D721Med (cell line): ENCODE measurements at places on chromosomes 5 and 9.
A peak's percentile ranks its signal among the peaks of the same experiment; 100 is the strongest.

- no peak for DNase-seq
Measured at GRCh38 chr9:109846776-109847175, 66.8 kb downstream of the PALM2AKAP2 start.

GRCh38 chr5:154316223-154316935 lies 125.8 kb downstream of the GALNT10 start:
- no peak for DNase-seq

DNA sequence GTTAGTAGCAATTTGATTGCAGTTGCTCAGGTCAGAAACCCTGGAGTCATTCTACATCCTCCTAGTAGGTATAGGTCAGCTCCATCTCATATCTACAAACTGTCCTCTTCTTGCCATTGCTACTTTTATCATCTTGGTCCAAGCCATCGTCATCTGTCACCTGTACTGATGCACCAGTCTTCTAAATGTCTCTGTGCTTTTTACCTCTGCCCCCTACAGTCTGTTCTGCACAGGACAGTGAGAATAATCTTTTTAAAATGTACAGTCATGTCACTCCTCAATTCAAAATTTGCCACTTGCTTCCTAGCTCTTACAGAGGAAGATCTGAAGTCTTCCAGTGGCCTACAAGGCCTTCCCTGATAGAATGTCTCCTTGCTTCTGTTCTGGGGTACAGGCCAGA lies 6.8 kb downstream of the NNT start:
- no peak for DNase-seq

- no peak for DNase-seq
Measured at GRCh38 chr5:27290172-27290571, 251.8 kb upstream of the CDH9 start.

DNA sequence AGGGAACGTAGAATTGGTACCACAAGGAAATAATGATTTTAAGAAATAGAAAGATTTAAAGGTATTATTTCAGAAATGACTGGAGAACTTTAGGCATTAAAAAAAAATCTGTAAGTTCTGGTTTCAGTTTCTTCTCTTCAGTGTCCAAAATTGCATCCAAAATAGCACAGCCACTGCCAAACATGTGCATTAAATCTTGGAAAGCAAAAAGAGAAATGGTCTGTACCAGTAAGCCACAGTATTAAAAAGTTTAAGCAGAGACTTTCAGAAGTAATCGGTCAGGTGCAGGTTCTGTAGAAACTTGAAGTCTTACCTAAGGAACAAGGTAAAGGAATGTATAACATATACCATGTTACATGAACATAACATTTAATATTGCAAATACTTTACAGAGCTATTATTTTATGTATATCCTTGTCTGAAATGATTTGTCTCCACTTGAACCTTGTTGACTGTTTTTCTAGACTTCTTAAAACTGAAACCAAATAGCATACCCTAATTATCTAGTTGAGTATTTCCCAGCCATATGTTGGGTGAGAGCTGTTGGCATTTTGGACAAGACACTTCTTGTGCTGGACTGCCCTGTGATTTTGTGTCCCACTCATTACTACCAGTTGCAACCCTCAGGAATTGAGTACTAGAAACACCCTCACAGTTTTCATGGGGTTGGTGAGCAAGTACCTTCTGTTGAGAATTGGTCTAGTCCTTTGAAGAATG lies 32.1 kb downstream of the NIPBL start:
- no peak for DNase-seq

DNA sequence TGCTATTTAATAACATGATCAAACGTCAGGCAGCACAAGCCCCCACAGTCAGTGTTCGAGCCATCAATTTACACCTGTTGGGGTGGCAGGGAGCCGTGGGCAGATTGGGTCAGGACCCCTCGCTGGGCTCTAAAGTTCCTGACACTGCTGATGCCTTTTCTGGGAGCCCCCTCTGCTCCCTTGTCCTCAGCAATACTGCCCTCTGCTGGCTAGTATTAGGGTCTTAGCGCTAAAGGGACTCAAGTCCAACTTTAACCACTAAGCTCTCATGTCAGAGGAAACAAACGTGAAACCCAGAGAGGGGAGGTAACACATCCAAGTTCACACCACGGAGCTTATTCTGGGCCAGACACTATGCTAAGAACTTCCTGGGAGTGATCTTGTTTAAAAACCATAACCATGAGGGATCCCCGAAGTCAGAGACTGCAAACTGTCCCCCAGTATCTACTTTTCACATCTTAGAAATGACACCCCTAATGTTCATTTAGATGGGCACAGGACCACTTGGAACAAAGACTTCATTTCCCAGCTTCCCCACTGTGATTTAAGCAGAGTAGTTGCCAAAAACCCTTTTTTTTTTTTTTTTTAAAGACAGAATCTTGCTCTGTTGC lies 20.4 kb downstream of the ANKS6 start:
- peak; percentile 74 for DNase-seq

- DNase-seq, result no peak
Measured at GRCh38 chr5:134175921-134176510, 734 bp downstream of the SKP1 start.

GRCh38 chr9:131743501-131743900 lies 3.6 kb upstream of the RAPGEF1 start:
- DNase-seq, result no peak

GRCh38 chr9:94913550-94913949 lies 187.1 kb downstream of the AOPEP start:
- no peak for DNase-seq

- DNase-seq, result no peak
Measured at GRCh38 chr5:44002381-44002901, 386.8 kb downstream of the FGF10 start.

- no peak for DNase-seq
Measured at GRCh38 chr5:53183880-53184279, 74.3 kb upstream of the MOCS2 start.

GRCh38 chr5:112338681-112339337 lies 80.3 kb downstream of the EPB41L4A start:
- no peak for DNase-seq

GRCh38 chr5:175752826-175753535 lies 95.1 kb downstream of the HRH2 start:
- DNase-seq, result no peak

GRCh38 chr5:134026521-134027287 lies 21.9 kb upstream of the VDAC1 start:
- DNase-seq, result peak; percentile 76

DNA sequence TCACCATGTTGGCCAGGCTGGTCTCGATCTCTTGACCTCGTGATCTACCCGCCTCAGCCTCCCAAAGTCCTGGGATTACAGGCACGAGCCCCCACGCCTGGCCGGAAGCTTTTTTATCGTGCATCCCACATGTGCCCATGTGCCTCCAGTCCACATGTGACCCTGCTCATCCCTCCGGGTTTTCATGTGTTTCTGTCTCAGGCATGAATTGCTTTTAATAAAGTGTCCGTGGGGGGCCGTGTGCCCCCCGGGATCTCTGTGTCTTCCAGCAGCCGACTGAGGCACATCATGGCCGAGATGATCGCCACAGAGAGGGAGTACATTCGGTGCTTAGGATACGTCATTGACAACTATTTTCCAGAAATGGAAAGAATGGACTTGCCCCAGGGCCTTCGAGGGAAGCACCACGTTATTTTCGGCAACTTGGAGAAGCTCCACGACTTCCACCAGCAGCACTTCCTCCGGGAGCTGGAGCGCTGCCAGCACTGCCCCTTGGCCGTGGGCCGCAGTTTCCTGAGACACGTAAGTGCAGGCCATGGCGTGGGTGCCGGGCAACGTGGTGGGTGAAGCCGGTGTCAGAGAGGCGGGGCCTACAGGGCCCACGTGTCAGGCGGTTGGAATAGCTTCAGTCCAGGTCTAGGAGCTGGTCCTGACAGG lies 22.1 kb upstream of the LRRC14B start:
- no peak for DNase-seq

DNA sequence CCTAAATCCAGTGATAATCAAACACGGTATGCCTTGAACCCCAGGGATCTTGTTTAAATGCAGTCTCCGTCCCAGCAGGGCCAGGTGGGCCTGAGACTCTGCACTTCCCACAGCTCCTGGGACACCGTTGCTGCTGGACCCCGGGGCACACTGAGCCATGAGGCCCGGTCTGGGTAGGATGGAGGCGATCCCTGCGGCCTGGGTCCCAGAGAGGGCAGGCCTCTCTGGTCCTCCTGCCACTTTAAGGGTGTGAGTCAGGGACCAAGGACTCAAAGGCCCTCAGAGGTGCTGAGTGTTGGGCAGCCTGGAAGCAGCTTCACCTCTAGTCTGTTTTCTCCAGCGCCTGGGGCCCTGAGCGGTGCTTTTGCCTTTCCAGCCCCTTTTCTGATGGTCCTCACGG lies 34.1 kb upstream of the SLC9A3 start:
- DNase-seq, result no peak

GRCh38 chr9:20658677-20659473 lies 25.2 kb upstream of the FOCAD start:
- no peak for DNase-seq

GRCh38 chr5:64649512-64649911 lies 40.8 kb upstream of the SHISAL2B start:
- DNase-seq, result no peak

DNA sequence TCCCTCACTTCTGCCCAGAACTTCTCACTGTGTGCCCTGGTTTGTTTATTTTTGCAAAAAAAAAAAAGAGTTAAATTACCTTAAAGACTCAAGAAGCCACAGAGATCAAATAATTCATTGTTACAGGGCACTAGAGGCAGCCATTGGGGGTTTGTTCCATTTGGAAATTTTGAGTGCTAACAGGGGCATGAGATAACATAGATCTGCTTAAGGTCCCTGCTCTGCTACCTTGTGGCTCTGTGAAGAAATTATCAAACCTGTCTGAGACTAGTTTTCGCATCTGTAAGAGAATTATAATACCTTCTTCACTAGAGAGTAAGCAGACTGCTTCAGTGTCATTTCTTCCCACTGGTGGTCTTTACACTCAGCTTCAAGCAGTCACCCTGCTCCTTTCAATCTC lies 394 bp downstream of the TLR4 start:
- DNase-seq, result no peak

GRCh38 chr5:103346162-103346748 lies 87.7 kb downstream of the MACIR start:
- no peak for DNase-seq

DNA sequence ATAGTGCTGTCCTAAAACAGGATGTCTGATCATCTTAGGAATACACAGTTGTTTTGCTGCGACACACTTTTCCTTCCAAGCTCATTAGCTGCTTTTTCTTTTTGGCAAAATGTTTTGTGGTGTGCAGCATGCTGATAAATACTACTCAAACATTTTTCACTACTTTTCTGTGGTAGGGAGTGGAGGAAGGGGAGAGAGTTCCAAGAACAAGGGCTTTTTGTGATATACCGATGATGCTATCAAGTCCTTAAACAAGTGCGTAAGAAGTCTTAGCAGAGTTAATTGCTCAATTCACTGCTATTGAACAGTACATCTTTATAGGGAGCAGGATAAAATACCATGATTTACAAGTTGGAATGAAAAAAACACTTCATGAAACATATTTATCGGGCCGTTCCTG lies 23.6 kb upstream of the TEK start:
- DNase-seq, result no peak

GRCh38 chr9:17402309-17402708 lies 176.6 kb upstream of the SH3GL2 start:
- no peak for DNase-seq

GRCh38 chr5:160480652-160481051 lies 59.0 kb downstream of the PTTG1 start:
- DNase-seq, result no peak

DNA sequence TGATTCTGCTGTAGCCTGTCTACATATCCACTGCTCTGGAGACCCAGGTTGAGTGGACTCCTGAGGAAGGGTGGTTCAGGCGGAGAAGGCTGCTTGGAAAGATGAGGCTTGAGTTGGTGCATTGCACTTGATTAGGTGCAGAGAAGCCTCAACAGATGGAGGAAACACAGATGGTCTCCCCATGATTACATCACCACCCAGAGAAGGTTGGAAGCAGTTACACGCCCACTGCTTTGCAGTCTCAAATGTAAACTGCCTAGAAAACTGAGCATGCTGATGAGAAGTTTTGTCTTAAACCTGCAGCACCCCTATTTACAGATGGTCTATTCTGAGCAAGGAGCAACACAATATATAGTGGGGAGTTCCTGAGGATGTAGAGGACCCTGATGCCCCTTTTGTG lies 266.6 kb downstream of the PIK3R1 start:
- no peak for DNase-seq

DNA sequence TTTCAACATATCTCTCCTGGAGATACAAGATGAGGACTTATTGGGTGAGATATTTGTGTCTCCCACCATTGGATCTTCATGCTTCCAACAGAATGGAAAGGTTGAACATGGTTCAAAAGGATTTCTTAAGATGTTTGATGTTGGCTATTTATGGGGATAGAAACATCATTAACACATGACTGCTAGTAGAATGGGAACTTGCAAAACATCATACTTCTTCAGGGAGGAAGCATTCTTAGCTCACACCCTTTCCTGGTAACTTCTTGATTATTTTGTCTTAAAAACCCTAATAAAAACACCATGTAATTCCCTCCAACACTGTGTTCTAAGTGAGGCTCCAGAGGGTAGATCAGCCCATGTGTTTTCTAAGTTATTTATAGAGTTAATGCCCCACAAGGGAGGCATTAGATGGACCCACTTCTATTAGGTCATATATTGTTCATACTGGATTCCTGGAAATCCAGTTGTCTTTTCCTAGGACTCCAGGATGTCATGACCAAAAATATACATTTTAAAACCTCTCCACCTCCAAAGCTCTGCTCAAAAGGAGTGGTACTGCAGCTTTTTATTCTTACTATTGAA lies 95.8 kb downstream of the FOXD1 start:
- DNase-seq, result no peak
